ENCODE measurements at places on chromosomes 13 and 19.
A peak's percentile ranks its signal among the peaks of the same experiment; 100 is the strongest.

GRCh38 chr19:44401139-44402115 is at the start of gene ZNF285:
ZNF285 (minus strand) TSS chr19:44401608; CDS start chr19:44397213, 4,395 bp downstream.
- peak; percentile 77 for DNase-seq

GRCh38 chr13:30744056-30744680 is 8.8 kb downstream of the ALOX5AP start:
- DNase-seq, result peak; percentile 77

- no peak for DNase-seq
These were observed 6.8 kb upstream of the NECTIN2 start for GRCh38 chr19:44839276-44839675.

DNA sequence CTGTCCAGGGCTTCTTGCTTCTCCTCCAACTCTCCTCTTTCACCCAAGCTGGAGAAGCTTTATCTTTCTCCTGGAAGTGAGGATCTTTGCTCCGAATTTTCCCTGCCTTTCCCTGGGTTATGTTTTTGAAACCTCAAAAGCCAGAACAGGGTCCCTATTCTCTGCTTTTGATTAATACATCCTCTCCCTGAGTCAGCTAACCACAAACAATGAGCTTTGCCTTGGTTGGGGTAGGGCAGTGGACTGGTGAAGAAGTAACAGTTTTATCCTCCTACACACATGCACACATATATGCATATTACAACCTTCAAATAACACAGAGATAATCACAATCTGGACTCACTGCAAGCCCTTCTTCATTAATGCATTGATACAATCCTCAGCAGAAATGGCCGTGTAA is 44.6 kb downstream of the DLEU7 start:
- no peak for DNase-seq

GRCh38 chr19:8262431-8262830 is 45.7 kb downstream of the CD320 start:
- DNase-seq, result no peak

- no peak for DNase-seq
These were observed 5.3 kb downstream of the SIX5 start for GRCh38 chr19:45763691-45764294.

- peak; percentile 53 for DNase-seq
These were observed 49.4 kb upstream of the INTS6 start for GRCh38 chr13:51502153-51502651.
